ENCODE measurements at places on chromosomes 6 and 20. TPM values are rescaled to one million over a fixed set of nuclear protein-coding genes. Genes with fewer than 3 reads are reported as not detected.

The C4A gene
- total RNA-seq, result 154 TPM

The NOL4L gene
- total RNA-seq, result 10.9 TPM

The C6orf132 gene
- 1.3 TPM for total RNA-seq

The SLC4A11 gene
- total RNA-seq, result not detected

The CYP39A1 gene
- 8.7 TPM for total RNA-seq
